ENCODE measurements at places on chromosomes 6 and 20.

DNA sequence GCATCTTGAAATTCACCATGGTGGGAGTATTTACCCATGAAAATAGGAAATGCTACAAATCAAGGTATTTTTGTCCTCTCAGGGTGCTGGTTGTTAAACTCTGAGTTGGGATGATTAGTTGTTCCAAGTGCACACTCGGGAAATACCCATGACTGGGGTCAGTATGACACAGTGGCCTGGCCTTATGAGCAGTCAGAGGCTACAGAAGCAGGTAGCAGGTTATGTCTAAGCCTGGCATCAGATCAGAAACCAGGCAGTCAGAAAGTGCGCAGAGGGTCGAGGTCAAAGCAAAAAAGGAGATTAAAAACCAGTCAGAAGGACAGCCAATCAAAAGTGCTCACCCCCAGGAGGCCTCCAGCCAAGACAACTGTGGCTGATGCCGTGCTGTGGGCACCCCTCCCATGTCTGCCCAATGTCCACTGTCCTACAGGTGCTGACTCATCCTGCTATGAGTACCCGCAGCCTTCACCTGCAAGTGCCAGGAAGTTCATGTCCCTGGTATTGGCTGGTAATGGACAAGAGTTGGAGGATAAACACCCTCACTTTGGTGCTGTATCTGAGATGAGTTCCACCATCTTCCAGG lies 117.4 kb upstream of the SLC24A3 start:
- DNase-seq = no peak

DNA sequence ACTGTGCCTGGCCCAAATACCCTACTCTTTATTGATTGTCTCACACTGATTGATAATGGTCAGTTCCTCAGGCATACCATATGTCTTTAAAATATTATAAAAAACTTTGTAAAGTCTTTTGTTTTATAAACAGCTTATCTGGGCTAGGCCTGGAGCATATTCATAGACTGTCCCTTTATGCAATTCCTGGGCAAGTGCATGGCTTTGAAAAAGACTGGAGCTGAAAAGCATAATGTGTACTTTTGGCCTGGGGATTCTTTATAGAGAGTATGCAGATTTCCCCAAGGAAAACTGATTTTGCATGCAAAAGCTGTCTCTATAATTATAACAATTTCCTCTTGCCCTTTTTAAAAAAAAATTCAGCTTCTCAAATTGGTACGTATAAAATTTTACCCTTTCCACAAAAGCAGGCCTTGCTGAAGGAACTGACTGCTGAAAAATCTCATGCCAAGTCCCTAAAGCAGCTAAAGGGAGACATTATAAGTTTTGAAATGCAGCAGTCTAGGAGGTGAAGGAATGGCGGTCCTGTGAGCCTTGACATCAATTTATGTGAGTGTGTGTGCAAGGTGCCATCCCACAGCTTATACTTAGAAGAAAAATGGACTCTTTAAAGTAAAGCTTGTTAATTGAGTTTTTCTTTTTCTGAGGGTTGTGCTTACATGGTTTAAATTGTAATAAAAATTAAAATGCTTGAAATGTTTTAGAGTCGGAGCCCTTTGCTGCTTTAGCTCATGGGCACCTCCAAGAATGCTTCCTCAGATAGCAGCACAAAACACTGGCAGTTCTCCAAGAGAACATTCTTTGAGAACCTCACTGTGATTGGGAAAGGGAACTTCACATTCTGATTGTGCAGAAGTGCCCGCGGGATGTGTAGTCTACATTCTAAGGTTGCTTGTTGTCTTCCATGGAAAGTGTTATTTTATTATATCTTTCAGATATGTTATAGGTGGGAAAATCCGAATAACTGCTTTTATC lies 43.9 kb downstream of the PLCB4 start:
- no peak for DNase-seq

- no peak for DNase-seq
These were observed 11.6 kb upstream of the ITPR3 start for GRCh38 chr6:33609528-33609927.

- no peak for DNase-seq
These were observed 230.0 kb upstream of the SULF2 start for GRCh38 chr20:48015141-48015910.

Data from GM12892 (cell line).